ENCODE measurements at places on chromosomes 1 and 21. TPM values are rescaled to one million over a fixed set of nuclear protein-coding genes. Genes with fewer than 3 reads are reported as not detected.

TMEM54 gene
- 49.5 TPM for polyA plus RNA-seq

BARHL2 gene
- not detected for polyA plus RNA-seq

ZFYVE9 gene
- polyA plus RNA-seq = 19.7 TPM

HSPB7 gene
- polyA plus RNA-seq = 5.5 TPM

CCDC185 gene
- polyA plus RNA-seq = not detected

KRTAP21-3 gene
- polyA plus RNA-seq = not detected

TSPEAR gene
- not detected for polyA plus RNA-seq

DNALI1 gene
- 14.2 TPM for polyA plus RNA-seq

MPZ gene
- polyA plus RNA-seq = 0.71 TPM

ANKRD45 gene
- polyA plus RNA-seq = 0.17 TPM

ADORA3 gene
- not detected for polyA plus RNA-seq

LRRC38 gene
- not detected for polyA plus RNA-seq

ADGRL2 gene
- polyA plus RNA-seq = 24.8 TPM

S100A16 gene
- 224 TPM for polyA plus RNA-seq

MX2 gene
- 0.82 TPM for polyA plus RNA-seq

SMIM11 gene
- 7.5 TPM for polyA plus RNA-seq

MACF1 gene
- polyA plus RNA-seq = 121 TPM

FASLG gene
- not detected for polyA plus RNA-seq

PIGR gene
- not detected for polyA plus RNA-seq

OR2T29 gene
- polyA plus RNA-seq = not detected

HES3 gene
- not detected for polyA plus RNA-seq

ORC1 gene
- polyA plus RNA-seq = 2.3 TPM

JAM2 gene
- 7.2 TPM for polyA plus RNA-seq

C1QC gene
- polyA plus RNA-seq = not detected

HUNK gene
- 0.48 TPM for polyA plus RNA-seq

ANGPTL1 gene
- 0.16 TPM for polyA plus RNA-seq

RNASEL gene
- 6.2 TPM for polyA plus RNA-seq

TAL1 gene
- polyA plus RNA-seq = not detected

DMBX1 gene
- polyA plus RNA-seq = not detected

GPR52 gene
- polyA plus RNA-seq = 0.10 TPM

C4BPA gene
- not detected for polyA plus RNA-seq

CAPN8 gene
- not detected for polyA plus RNA-seq

FAM163A gene
- not detected for polyA plus RNA-seq

PER3 gene
- 8.3 TPM for polyA plus RNA-seq

HRNR gene
- polyA plus RNA-seq = not detected

NBPF4 gene
- not detected for polyA plus RNA-seq

QSOX1 gene
- polyA plus RNA-seq = 1,338 TPM

SERPINC1 gene
- 0.16 TPM for polyA plus RNA-seq

PRELP gene
- 0.68 TPM for polyA plus RNA-seq

SPATA1 gene
- 0.81 TPM for polyA plus RNA-seq

COL9A2 gene
- 1.7 TPM for polyA plus RNA-seq

KLF17 gene
- polyA plus RNA-seq = 0.21 TPM

LMOD1 gene
- polyA plus RNA-seq = 52.6 TPM

HOOK1 gene
- polyA plus RNA-seq = not detected

ASB17 gene
- not detected for polyA plus RNA-seq

AMY1C gene
- polyA plus RNA-seq = not detected

OR2L2 gene
- polyA plus RNA-seq = not detected

CYB5RL gene
- polyA plus RNA-seq = 4.0 TPM

PRAMEF6 gene
- polyA plus RNA-seq = not detected

H3-3A gene
- 330 TPM for polyA plus RNA-seq
